ENCODE measurements at places on chromosomes 16 and 17.

- no peak for DNase-seq
Measured at GRCh38 chr17:49775546-49776260, 11.8 kb upstream of the FAM117A start.

- DNase-seq, result no peak
Measured at GRCh38 chr16:278863-279366, 1.5 kb upstream of the ARHGDIG start.

DNA sequence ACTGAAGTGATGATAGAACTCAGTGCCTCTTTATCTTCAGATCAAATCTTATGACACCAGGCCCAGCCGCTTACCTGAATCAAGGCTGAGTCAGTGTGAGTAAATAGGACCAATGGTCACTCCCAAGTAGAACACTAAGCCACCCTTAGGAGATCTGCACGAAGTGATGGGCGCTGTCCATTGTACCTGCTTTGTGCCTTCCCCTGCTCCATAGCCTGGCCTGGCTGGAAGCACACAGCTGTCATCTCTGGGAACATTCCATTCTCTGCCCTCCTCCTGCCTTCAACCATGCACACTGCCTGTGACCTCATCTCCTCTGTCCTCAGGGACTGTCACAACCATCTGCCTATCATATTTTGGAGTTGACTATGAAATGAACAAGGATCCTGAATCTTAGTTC, 279.5 kb upstream of the ASIC2 start:
- peak; percentile 39 for DNase-seq

GRCh38 chr17:83005639-83006038, 73.8 kb upstream of the METRNL start:
- no peak for DNase-seq

DNA sequence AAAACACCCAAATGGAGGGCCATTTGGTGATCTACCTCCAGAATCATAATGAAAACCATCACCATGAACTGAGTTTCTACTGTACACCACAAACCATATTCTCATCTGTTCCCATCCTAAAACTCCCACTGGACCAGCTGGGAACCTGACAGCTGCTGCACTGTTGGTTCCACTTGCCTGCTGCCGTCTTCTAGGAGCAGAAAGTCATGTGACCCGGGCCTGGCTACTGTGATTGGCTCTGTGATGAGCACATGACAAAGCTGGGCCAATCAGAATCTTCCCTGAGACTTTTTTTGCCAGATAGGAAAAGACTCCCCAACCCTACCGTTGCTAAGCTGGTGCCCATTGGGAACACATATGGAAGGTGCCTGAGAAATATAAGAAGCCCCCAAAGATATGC, 264.2 kb downstream of the MRTFB start:
- no peak for DNase-seq

Measured in femur (tissue), 1 donor.